ENCODE measurements at places on chromosomes 5 and 9. TPM values are rescaled to one million over a fixed set of nuclear protein-coding genes. Genes with fewer than 3 reads are reported as not detected.

EPB41L4B gene
- total RNA-seq = 3.3 TPM

TMEM215 gene
- total RNA-seq = not detected

CPLANE1 gene
- 11.7 TPM for total RNA-seq

CFAP77 gene
- not detected for total RNA-seq

SH3PXD2B gene
- total RNA-seq = 11.9 TPM

COL23A1 gene
- total RNA-seq = 0.28 TPM

CDX1 gene
- total RNA-seq = 0.38 TPM

SEMA5A gene
- total RNA-seq = 44.3 TPM

C9orf50 gene
- not detected for total RNA-seq

DMXL1 gene
- 45.9 TPM for total RNA-seq

SLC34A1 gene
- total RNA-seq = not detected

FST gene
- total RNA-seq = 205 TPM

WNT8A gene
- total RNA-seq = not detected

CCDC183 gene
- total RNA-seq = under 0.01 TPM

Measured in regular cardiac myocyte (primary cell).